ENCODE measurements at places on chromosomes 12 and 14.

GRCh38 chr14:32129124-32129523 lies 52.0 kb downstream of the ARHGAP5 start:
- DNase-seq, result no peak

GRCh38 chr14:55366271-55366670 lies 45.4 kb downstream of the ATG14 start:
- no peak for DNase-seq

DNA sequence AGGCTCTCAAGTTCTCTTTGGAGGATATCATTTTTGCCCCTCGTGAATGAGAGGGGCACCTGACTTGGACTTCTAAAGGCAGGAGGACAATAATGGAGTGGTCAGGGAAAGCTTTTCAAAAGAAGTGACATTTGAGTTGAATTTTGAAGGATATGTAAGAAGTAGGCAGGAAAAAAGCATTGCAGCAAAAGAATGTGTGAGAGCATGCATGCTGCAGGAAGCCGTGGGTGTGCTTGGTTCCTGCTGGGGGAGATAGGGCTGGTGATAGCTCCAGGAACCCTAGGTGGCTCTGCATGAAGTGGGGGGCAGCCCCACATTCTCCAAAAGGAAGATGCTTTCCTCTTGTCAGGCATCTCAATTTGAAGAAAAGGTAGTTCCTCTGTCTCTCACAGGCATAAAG lies 23.1 kb downstream of the ACVR1B start:
- no peak for DNase-seq

DNA sequence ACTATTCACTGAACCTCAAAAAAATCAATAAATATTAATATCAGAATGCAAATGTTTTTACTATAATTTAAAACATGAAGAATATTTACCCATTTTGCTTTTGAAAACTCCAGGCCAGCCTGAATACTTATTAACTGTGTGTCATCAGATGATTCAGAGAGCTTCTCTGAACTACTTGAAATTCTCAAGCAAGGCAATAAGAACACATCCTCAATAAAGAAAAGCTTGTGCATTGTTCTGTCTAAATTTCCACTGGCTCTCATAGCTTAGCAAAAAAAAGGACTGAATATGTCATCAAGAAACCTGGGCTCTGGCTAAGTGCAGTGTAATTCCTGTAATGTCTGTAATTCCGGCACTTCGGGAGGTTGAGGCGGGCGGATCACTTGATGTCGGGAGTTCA lies 194.1 kb downstream of the BTG1 start:
- no peak for DNase-seq
